ENCODE measurements at places on chromosomes 16 and 17. TPM values are rescaled to one million over a fixed set of nuclear protein-coding genes. Genes with fewer than 3 reads are reported as not detected.

The KREMEN2 gene
- not detected for total RNA-seq

The ESRP2 gene
- 47.9 TPM for total RNA-seq

The PIGL gene
- total RNA-seq, result 27.9 TPM

The DNAH9 gene
- 0.38 TPM for total RNA-seq

The KRTAP4-3 gene
- total RNA-seq, result not detected

The PHKB gene
- 88.8 TPM for total RNA-seq

The SPATA20 gene
- 57.2 TPM for total RNA-seq

The CLEC3A gene
- not detected for total RNA-seq

The RASL10B gene
- total RNA-seq, result 0.82 TPM

The HSPB9 gene
- total RNA-seq, result not detected

The TP53TG3F gene
- total RNA-seq, result not detected

The LDHD gene
- total RNA-seq, result 9.9 TPM

The KCTD13 gene
- total RNA-seq, result 20.9 TPM

The HS3ST2 gene
- 8.6 TPM for total RNA-seq

The SDR42E2 gene
- total RNA-seq, result not detected

The FOXJ1 gene
- total RNA-seq, result 15.9 TPM

The ABCA10 gene
- total RNA-seq, result 5.9 TPM

The WNT9B gene
- 0.23 TPM for total RNA-seq

The ZNF629 gene
- total RNA-seq, result 13.1 TPM

The CRYM gene
- 9.0 TPM for total RNA-seq

Measured in left lung (tissue), 14 donors.